Sigmoid colon (tissue), 7 donors: ENCODE measurements at places on chromosomes 2 and 18. TPM values are rescaled to one million over a fixed set of nuclear protein-coding genes. Genes with fewer than 3 reads are reported as not detected.

DNA sequence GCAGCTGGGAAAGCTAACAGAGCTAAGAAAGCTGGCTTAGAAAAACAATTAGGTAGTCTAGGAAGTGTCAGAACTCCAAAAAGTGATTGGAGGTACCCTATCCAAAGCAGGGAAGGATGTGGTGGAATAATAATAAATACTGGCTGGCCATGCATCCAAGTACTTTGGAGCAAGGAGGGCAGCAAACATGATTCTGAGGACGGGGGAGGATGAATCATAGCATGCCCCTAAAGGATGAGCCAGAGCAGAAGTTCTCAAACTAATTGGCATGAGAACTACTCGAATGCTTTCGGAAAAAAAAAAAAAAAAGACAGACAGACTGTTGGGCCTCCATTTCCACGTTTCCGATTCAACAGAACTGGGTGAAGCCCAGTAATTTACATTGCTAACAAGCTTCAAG, 2.4 kb downstream of the CWC22 start:
- peaks cover 22% of the 10 kb centered on the region for H3K4me1 ChIP-seq
- no peak overlapping the region for H3K27ac ChIP-seq
- no peaks in the 10 kb centered on the region for H3K36me3 ChIP-seq
- DNase-seq, result no peak

DNA sequence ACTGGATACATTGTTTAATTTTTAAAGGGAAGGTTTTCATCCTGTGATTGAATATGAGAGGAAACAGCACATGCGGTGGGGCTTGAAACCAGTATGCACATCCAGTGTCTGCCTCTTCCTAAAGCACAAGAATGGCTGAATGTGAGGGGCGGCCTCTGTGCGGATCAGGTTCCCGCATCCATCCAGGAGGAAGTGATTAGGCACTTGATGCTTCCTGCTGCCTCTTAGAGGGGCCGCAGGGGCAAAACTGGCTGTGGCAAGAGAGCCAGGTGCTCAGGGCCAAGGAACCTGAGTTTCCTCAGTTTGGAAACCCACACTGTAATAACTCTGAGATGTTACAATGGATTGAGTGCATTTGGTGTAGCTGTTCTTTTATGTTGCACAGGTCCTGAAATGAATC, 48.8 kb downstream of the THNSL2 start:
- H3K27me3 ChIP-seq, result no peaks in the 10 kb centered on the region
- DNase-seq, result no peak
- no peaks in the 10 kb centered on the region for H3K4me1 ChIP-seq
- no peak overlapping the region for H3K4me3 ChIP-seq

DNA sequence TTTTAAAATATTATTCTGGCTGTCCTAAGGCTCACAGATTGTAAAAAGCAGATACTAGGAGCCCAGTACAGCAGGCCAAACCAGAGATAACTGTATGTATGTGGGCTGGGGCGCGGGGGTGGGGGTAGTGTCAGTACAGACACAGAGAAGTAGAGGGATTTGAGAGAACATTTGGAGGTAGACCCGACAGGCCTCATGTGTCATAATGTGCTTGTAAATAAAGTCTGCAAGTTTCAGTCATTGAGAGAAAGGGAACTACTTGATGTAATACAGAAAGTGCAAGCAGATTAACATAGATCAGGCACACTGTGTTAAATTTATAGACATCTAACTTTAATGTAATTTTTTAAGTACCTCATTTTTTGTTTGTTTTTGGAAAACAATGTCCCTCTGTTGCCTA, 7.4 kb upstream of the POLI start:
- no peaks in the 10 kb centered on the region for H3K4me1 ChIP-seq
- H3K36me3 ChIP-seq, result no peaks in the 10 kb centered on the region
- no peaks in the 10 kb centered on the region for H3K27me3 ChIP-seq
- DNase-seq, result no peak
- no peak overlapping the region for H3K27ac ChIP-seq
- no peak overlapping the region for H3K4me3 ChIP-seq

DNA sequence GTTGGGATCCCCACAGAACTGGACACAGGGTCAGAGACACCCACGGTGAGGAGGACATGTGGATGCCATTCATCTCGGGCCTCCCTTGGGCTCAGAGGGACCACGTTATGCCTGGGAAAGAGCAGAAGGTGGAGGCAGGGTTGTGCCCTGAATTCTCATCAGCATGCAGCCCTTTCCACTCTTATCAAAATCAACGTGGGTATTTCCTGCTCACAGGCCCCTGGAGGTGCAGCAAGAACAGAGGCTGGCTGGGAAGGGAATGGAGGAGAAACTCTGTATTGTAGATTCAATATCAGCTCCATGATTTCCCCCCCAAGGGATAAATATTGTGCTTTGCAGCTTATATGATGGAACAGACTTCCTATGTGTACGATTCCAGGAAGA, 90.9 kb downstream of the SETBP1 start:
- peak overlapping the region; percentile 61 for H3K27ac ChIP-seq
- H3K4me3 ChIP-seq, result no peak overlapping the region
- no peaks in the 10 kb centered on the region for H3K36me3 ChIP-seq

DNA sequence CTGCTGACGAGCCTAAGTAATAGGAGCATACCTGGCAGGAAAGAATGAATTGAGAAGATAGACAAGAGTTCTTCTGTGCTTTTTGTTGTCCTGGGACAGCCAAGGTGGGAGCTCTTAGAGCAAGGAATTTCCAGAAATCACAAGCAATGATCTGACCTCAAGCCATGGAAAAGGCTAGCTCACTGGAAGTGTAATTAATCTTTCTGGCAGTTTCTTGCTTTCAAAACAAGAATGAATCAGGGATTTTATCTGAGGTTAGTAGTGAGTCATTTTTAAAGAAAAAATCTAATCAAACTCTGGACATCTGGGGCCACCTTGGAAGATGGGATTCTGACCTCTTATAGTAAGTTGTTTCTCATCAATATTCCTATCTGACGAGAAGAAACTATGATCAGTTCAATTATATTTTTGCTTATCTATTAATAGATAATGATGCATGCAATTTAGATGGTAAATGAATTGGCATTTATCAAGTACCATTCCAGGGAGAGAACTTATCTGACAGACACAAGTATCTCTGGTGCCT, 98.0 kb downstream of the ADCYAP1 start:
- no peak overlapping the region for H3K4me3 ChIP-seq
- H3K27ac ChIP-seq, result no peak overlapping the region
- H3K36me3 ChIP-seq, result no peaks in the 10 kb centered on the region
- no peaks in the 10 kb centered on the region for H3K4me1 ChIP-seq
- no peaks in the 10 kb centered on the region for H3K27me3 ChIP-seq

- no peaks in the 10 kb centered on the region for H3K4me1 ChIP-seq
- no peak for DNase-seq
- no peak overlapping the region for H3K4me3 ChIP-seq
- H3K27me3 ChIP-seq, result no peaks in the 10 kb centered on the region
- peaks cover 63% of the 10 kb centered on the region for H3K36me3 ChIP-seq
These were observed 27.4 kb downstream of the SMYD1 start for GRCh38 chr2:88095022-88095421.

DNA sequence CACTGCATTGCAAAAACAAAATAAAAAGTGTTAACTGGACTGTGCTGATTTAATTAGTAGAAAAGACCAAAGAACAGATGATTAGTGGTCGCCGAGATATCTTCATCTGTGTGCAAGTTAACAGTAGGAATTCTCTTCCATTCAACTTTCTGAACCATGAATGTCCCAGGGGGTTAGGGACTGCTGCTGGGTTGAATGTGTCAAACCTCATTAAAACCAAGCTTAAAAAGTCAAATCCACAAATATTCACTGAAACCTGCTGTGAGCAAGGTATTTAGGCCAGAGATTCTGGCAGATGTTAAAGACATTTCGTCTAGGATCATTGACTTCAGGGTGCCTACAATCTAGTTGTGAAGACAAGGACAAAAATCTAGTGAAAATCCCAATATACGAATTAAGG, 58.7 kb downstream of the STPG4 start:
- H3K4me3 ChIP-seq, result no peak overlapping the region
- peaks cover 12% of the 10 kb centered on the region for H3K4me1 ChIP-seq
- DNase-seq, result no peak
- no peaks in the 10 kb centered on the region for H3K27me3 ChIP-seq
- H3K36me3 ChIP-seq, result no peaks in the 10 kb centered on the region

- no peak for DNase-seq
- H3K36me3 ChIP-seq, result no peaks in the 10 kb centered on the region
- H3K4me3 ChIP-seq, result no peak overlapping the region
- H3K4me1 ChIP-seq, result no peaks in the 10 kb centered on the region
- no peak overlapping the region for H3K27ac ChIP-seq
- no peaks in the 10 kb centered on the region for H3K27me3 ChIP-seq
These were observed 24.8 kb downstream of the RUFY4 start for GRCh38 chr2:218093879-218094278.

DNA sequence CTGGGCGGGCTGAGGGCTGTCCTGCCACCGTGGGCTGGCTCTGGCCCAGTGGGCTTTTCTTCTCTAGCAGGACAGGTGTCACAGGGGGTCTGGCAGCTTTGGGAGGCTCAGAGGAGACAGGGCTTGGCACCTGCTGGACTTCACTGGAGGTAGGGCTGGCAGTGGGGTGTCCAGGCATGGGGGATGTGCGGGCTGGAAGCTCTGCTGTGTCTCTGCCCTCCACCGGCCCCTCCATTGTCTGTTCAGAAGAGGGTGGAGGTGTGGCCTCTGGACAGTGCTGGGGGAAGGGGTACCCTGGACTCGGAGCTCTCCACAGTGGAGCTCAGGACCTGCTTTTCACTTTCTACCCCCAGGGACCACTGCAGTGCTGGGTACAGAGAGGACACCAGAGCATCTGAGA, 9.2 kb downstream of the PTPRN start:
- no peak overlapping the region for H3K4me3 ChIP-seq
- peaks cover 21% of the 10 kb centered on the region for H3K27me3 ChIP-seq
- no peak for DNase-seq
- no peaks in the 10 kb centered on the region for H3K36me3 ChIP-seq

- no peaks in the 10 kb centered on the region for H3K4me1 ChIP-seq
- no peaks in the 10 kb centered on the region for H3K27me3 ChIP-seq
- H3K27ac ChIP-seq, result no peak overlapping the region
- H3K36me3 ChIP-seq, result peaks cover 7% of the 10 kb centered on the region
These were observed 41.5 kb downstream of the PRELID3A start for GRCh38 chr18:12449051-12449785.

DNA sequence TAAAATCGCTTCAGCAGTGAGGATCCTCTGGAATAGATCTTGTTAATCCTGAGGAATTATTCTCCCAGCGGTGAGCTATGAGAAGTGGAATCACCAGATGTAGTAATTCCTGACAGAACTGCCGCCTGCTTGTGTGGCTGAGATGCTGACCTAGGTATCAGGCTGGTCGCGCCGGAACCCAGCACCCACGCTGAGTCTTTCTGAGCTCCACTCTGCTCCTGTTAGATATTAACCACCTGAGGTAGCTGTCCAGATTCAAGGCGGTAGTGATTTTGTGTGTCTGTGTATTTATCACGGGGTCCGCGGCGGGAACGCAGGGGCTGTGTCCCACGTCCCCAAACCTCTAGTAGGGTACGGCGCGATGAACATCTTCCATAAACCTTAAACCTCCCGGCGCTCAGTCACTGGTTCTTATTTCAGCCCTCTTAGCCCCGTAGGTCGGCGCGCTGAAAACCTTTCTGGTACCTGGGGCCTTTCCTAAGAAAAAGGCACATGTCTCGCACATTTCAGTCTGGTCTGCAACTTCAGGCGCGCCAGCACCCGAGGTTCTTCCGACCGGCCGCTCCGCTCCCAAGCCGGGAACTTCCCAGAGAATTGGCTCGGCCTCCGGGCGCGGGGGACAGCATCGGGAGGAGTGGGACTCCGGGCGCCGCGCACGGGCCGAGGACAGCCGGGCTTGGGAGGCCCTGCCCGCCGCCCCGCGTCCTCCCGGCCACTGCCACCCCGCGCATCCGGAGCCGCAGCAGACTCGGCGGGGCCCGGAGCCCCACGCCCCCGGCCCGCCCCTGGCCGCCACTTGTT, 542 bp upstream of the CNNM3 start:
- H3K4me3 ChIP-seq, result peak overlapping the region; percentile 65
- H3K27me3 ChIP-seq, result no peaks in the 10 kb centered on the region
- H3K4me1 ChIP-seq, result peaks cover 43% of the 10 kb centered on the region
- no peaks in the 10 kb centered on the region for H3K36me3 ChIP-seq

GRCh38 chr18:48563027-48563426, 24.2 kb downstream of the CTIF start:
- no peaks in the 10 kb centered on the region for H3K27me3 ChIP-seq
- no peak overlapping the region for H3K4me3 ChIP-seq
- no peak for DNase-seq
- peaks cover 59% of the 10 kb centered on the region for H3K4me1 ChIP-seq
- H3K27ac ChIP-seq, result peak overlapping the region; percentile 70
- no peaks in the 10 kb centered on the region for H3K36me3 ChIP-seq

DNA sequence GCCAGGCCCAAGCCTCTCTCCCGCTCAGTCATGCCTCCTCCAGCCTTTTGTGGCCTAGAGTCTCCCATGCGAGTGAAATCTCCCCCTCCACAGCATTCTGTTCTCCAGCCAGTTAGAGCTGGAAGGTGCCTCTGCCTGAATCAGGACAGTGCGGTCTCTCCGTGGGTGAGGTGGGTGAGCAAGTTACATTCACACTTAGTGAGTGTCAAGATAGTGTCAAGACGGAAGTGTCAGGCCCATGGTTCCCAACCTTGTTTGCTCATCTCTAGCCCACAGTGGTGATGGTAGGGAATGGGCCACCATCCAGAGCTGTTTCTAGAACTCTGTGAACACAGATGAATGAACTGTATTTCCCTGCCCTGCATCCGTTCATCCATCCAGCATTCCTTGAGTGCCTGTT, 59.5 kb downstream of the LPIN1 start:
- H3K4me1 ChIP-seq, result no peaks in the 10 kb centered on the region
- DNase-seq, result no peak
- H3K36me3 ChIP-seq, result peaks cover 70% of the 10 kb centered on the region
- H3K4me3 ChIP-seq, result no peak overlapping the region
- no peak overlapping the region for H3K27ac ChIP-seq

GRCh38 chr18:24585996-24586566, 125.6 kb downstream of the HRH4 start:
- H3K4me1 ChIP-seq, result no peaks in the 10 kb centered on the region
- DNase-seq, result no peak
- no peaks in the 10 kb centered on the region for H3K36me3 ChIP-seq

- H3K27ac ChIP-seq, result no peak overlapping the region
- H3K27me3 ChIP-seq, result no peaks in the 10 kb centered on the region
- peak; percentile 26 for DNase-seq
- H3K4me3 ChIP-seq, result no peak overlapping the region
- H3K36me3 ChIP-seq, result peaks cover 2% of the 10 kb centered on the region
These were observed 70.5 kb upstream of the TFCP2L1 start for GRCh38 chr2:121355488-121355887.

The SELENOI gene
- 11.0 TPM for total RNA-seq

The CD8A gene
- 0.36 TPM for total RNA-seq

The PSTPIP2 gene
- total RNA-seq, result 7.6 TPM

The SDC1 gene
- not detected for total RNA-seq
